Fibroblast of lung (primary cell): ENCODE measurements at places on chromosomes 7 and 10.
A peak's percentile ranks its signal among the peaks of the same experiment; 100 is the strongest.

DNA sequence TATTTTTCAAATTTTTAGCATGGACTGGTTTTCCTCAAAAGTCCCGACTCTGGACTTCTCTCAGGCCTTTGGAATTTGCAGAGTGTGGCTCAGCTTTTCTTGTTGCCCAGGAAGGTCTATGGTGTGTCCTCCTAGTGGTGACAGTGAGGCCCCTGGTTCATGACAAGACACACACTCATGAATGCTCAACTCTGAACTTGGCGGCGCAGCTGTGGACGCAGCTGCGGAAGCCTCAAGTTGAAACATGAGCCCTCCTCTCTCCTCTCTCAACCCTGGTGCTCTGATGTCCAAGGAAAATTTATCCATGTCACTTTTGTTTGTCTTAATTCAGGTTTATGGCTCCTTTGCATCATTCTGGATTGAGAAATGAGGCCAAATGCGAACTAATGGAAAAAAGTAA is 183.9 kb downstream of the HECW1 start:
- DNase-seq = peak; percentile 95

- DNase-seq = peak; percentile 27
Measured at GRCh38 chr7:66696774-66697191, 43.8 kb upstream of the RABGEF1 start.

GRCh38 chr7:27149842-27150567 is 2.4 kb downstream of the HOXA3 start:
- DNase-seq = no peak

- no peak for DNase-seq
Measured at GRCh38 chr10:109393425-109393824, 529.9 kb downstream of the XPNPEP1 start.

DNA sequence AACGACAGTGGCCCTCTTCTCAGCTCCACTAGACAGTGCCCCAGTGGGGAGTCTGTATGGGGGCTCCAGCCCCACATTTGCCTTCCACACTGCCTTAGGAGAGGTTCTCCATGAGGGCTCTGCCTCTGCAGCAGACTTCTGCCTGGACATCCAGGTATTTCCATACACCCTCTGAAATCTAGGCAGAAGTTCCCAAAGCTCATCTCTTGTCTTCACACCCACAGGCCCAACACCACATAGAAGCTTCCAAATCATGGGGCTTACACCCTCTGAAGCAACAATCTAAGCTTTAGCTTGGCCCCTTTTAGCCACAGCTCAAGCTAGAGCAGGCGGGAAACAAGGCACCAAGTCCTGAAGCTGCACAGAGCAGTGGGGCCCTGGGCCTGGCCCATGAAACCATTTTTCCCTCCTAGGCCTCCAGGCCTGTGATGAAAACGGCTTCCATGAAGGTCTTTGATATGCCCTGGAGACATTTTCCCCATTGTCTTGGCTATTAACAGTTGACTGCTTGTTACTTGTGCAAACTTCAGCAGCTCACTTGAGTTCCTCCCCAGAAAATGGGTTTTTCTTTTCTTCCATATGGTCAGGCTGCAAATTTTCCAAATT is 89.2 kb downstream of the KBTBD2 start:
- DNase-seq = no peak
